ENCODE measurements at places on chromosomes 12 and 14.
A peak's percentile ranks its signal among the peaks of the same experiment; 100 is the strongest.

GRCh38 chr14:85482552-85482951 lies 47.4 kb upstream of the FLRT2 start:
- no peak for DNase-seq

GRCh38 chr12:96098631-96099030 lies 63.2 kb upstream of the LTA4H start:
- no peak for DNase-seq

DNA sequence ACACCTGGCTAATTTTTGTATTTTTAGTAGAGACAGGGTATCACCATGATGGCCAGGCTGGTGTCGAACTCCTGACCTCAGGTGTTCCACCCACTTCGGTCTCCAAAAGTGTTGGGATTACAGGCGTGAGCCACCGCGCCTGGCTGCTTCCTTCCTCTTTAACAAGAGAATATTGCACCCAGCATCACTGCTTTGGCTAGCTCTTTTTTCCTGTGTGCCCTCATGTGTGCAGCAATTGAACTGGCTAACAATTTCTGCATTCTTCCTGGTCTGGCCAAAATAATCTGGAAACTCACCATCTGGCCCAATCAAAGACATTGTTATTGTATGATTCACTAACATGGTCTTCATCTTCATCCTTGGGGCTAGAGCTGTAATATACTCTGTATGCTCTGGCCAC lies 2.7 kb upstream of the ASB8 start:
- no peak for DNase-seq

DNA sequence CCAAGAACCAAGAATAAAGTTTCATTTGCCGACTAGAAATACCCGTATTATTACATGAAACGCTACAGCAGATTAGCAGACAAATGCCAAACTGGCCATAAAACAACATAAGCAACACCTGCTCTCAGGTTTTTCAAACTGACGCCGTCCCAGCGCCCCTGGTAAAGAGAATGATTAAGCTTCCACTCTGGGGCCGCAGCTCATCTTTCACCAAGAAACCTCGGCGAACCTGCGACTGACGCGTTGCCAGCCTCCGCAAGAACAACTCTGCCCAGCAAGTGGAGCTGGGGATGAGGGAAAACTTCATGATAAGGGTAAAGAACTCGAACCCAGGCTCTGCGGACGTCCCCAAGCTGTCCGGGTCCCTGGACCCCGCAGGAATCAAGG lies 530 bp downstream of the ARL1 start:
- DNase-seq = no peak

GRCh38 chr14:32028599-32028998 lies 48.5 kb upstream of the ARHGAP5 start:
- DNase-seq = no peak

GRCh38 chr12:118548887-118549509 lies 172.6 kb downstream of the SUDS3 start:
- DNase-seq = peak; percentile 15

GRCh38 chr12:124665511-124665910 lies 98.1 kb upstream of the NCOR2 start:
- DNase-seq = no peak

DNA sequence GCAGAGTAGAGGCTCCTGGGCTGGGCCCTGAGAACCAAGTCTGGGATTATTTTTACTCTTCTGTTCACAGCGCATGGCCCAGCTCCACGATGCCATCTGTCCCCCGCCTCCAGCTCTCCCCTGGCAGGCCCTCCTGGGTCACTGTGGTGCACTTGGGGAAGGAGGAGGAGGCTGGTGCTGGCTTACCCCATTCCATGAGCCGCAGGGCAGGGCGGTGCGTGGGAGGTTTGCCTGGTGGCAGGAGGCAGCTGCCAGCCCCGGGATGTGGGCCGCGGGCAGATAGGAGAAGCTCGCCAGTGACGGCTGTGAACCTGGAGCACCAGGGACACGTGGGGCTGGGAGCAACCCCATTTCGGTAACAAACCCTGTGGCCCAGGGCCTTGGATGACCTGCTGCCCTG lies 23.2 kb downstream of the TEAD4 start:
- DNase-seq = no peak

DNA sequence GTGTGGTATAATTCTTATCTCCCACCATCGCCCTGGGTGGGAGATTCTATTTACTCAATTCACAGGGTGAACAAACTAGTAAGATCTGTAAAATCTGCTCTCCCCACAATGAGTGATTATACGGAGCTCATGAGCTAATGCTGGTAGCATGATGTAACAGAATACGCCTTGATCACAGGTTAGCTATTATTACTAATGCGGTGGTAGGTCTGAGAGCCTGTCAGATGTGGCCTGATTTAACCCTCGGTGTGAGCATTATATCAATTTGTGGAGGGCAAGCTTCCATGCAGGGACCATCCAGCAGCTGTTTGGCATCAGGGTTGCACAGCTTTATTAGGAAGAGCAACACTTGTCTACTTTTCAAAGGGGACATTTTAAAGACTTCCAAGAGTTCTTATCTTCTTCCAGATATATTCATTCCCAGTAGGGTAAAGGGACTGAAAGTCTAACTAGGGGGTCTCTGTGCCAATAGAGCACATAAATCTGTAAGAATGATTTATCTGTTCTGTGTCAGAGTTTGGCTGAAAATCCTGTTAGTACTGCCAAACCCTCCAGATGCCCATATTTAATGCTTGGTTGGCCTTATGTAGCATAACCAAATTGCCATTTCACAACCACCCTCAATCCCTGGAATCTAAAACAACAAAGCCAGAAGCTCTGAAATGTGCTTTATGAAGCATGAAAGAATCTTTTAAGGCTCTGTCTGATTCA lies 18.7 kb downstream of the TSHR start:
- DNase-seq = no peak

GRCh38 chr14:90344331-90345238 lies 12.8 kb upstream of the NRDE2 start:
- DNase-seq = no peak

DNA sequence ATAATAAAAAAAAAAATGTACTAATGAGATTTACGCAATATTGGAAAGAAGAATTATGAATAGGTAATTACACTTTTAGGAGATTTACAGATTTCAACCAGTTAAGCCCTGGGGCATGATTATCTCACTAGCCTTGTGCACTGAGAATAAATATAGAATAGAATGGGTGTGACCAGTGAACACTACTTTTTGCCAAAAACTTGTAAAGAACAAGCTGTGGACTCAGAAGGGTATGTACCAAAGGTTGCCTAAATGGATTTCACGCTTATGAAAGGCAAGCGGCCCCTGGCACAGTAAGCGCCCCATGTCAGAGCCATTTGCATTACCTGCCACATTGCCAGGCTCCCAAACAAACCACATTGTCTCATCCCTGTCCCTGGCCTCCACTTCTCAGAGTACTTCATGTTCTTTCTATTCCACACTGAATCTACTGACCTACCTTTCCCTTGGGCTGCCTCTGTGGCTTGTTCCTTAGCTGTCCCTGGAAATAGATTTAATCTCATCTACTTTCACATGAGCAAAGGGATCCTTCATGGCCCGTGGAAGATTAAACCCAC lies 170.6 kb upstream of the DIO2 start:
- no peak for DNase-seq

DNA sequence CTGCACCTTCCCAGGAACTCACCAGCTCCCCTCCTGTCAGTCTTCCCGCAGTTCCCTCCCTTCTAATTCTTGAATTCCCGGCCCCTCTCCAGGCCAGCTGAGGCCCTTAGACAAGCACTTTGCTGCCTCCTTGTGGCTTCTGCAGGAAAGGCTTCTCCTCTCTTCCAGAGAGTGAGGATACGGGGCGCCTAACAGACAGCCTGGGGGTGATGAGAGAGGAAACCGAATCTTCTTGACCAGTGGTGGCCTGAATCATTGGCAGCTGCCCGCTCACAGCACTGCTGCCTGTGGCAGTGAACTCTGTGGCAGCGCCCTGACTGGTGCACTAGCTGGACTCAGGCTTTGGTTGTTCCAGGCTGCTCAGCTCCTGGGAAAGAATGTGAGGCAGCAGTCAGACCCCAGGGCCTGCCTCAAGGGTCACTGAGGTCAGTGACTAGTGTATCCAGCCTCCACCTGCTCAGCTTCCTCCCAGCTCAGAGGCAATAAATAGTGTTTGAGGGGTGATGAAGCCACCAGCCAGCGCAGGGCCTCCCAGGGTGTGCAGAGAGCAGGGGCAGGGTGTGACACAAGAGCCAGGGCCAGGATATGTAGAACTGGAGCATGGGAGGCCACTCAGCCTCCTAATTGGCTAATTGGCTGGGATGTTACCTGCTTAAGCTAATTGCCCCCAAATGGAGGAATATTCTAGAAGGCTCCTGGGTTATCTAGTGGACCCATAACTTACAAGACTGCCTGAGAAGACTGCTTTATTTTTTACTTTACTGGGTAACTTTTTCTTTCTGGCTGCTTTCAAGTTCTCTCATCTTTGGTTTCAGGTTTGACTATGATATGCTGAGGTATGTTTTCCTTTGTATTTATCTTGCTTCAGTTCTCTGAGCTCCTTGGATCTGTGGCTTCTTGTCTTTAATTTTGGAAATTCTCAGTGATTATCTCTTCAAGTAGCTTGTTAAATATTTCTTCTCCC lies 12.9 kb upstream of the MCRS1 start:
- DNase-seq = no peak

- no peak for DNase-seq
Measured at GRCh38 chr12:27464220-27464554, 17.7 kb downstream of the SMCO2 start.

- DNase-seq = no peak
Measured at GRCh38 chr12:45232756-45233372, 17.0 kb downstream of the ANO6 start.

DNA sequence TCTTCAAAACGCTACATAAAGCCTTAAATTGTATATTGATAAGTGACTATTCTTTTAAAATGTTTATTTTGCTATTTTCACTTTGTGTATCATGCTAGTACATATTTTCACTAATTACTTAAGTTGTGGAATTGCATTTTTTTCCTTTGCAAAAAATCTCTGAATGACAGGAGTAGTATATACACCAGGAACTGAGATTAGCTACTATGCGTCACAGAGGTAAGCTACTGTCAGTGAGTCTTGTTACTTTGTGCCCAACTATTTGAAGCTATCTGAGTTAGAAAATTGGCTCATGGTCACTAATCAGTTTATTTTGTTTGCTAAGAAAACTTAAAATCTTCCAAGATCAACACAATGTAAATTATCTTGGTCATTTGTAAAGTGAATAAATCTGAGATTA lies 887.4 kb downstream of the TMTC2 start:
- no peak for DNase-seq

- peak; percentile 74 for DNase-seq
Measured at GRCh38 chr12:464484-465267, 4.9 kb downstream of the B4GALNT3 start.

Data from NCI-H2029 treated with DMSO at 0.1 percent for 48 hours (cell line).